ENCODE measurements at places on chromosomes 5 and 9.

- no peak for DNase-seq
These were observed 33.1 kb downstream of the SH3GL2 start for GRCh38 chr9:17611917-17612316.

- no peak for DNase-seq
These were observed 169.8 kb upstream of the KCNN2 start for GRCh38 chr5:114192108-114192507.

DNA sequence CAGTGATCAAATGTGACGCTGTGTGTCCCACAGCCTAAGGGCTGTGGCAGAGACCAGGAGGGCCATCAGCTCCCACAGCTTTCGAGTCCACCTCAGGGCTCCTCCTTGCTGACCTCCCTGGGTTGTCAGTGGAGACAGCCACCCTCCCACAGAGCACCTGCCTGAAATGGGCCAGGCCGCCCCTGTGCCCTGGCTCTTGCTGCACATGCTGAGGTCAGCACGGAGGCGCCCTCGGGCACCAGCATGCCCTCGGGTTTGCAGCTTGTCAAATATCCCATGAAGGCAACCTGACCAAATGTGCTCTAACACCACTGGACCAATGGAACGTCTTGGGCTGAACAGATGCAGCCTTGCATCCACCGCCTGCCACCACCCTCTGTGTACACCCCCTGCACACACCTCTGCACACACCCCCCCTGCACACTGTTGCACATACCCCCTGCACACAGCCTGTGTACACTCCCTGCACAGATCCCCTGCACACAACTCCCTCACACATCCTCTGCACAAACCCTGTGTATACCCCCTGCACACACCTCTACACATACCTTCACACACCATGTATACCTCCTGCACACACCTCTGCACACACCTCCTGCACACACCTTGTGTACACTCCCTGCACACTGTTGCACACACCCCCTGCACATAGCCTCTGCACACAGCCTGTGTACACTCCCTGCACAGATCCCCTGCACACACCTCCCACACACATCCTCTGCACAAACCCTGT, 2.0 kb upstream of the CEP72 start:
- no peak for DNase-seq

DNA sequence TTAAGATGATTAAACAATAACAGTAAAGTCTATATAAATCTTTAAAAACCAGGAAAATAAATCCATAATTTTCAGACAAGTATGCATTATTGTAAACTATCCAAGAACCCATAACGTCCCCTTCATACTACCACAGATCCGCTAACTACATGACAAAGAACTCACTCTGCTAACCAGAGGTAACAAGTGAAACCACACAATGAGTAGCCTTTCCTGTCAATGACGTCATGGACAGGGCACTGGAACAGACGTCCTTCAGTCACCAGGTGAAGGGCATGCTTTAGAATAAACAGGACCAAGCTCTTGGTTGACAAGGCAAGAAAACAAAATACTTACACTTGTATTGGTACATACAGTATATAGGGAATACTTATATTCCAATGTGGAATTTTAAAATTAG, 45.2 kb downstream of the RNF130 start:
- DNase-seq: no peak

GRCh38 chr5:124743602-124744169, 2.8 kb downstream of the ZNF608 start:
- DNase-seq: no peak

Measured in effector CD8-positive, alpha-beta T cell (primary cell).